ENCODE measurements at places on chromosomes 2 and 18. TPM values are rescaled to one million over a fixed set of nuclear protein-coding genes. Genes with fewer than 3 reads are reported as not detected.

RGPD8 gene
- 10.5 TPM for total RNA-seq

ALKAL2 gene
- not detected for total RNA-seq

CD8B2 gene
- total RNA-seq = not detected

ZC3H8 gene
- total RNA-seq = 7.3 TPM

ATL2 gene
- total RNA-seq = 129 TPM

STK16 gene
- 24.3 TPM for total RNA-seq

DNAJC5G gene
- total RNA-seq = 2.7 TPM

GRP gene
- not detected for total RNA-seq

PARD3B gene
- total RNA-seq = 13.3 TPM

KIDINS220 gene
- total RNA-seq = 69.6 TPM

CDH19 gene
- total RNA-seq = not detected

SPATA3 gene
- not detected for total RNA-seq

EFHD1 gene
- total RNA-seq = 0.17 TPM

TGIF1 gene
- 136 TPM for total RNA-seq

GAL3ST2 gene
- not detected for total RNA-seq

VIT gene
- 0.65 TPM for total RNA-seq

AFF3 gene
- not detected for total RNA-seq

SLC4A3 gene
- total RNA-seq = 0.17 TPM

UGT1A3 gene
- not detected for total RNA-seq

ALLC gene
- not detected for total RNA-seq

RGPD3 gene
- total RNA-seq = 0.51 TPM

GKN1 gene
- not detected for total RNA-seq

LYPD6B gene
- total RNA-seq = not detected

CYP27A1 gene
- 8.6 TPM for total RNA-seq

LRRTM1 gene
- total RNA-seq = not detected

IL37 gene
- not detected for total RNA-seq

AQP12B gene
- not detected for total RNA-seq
